AG08396 (cell line): ENCODE measurements at places on chromosomes 7 and 10.

DNA sequence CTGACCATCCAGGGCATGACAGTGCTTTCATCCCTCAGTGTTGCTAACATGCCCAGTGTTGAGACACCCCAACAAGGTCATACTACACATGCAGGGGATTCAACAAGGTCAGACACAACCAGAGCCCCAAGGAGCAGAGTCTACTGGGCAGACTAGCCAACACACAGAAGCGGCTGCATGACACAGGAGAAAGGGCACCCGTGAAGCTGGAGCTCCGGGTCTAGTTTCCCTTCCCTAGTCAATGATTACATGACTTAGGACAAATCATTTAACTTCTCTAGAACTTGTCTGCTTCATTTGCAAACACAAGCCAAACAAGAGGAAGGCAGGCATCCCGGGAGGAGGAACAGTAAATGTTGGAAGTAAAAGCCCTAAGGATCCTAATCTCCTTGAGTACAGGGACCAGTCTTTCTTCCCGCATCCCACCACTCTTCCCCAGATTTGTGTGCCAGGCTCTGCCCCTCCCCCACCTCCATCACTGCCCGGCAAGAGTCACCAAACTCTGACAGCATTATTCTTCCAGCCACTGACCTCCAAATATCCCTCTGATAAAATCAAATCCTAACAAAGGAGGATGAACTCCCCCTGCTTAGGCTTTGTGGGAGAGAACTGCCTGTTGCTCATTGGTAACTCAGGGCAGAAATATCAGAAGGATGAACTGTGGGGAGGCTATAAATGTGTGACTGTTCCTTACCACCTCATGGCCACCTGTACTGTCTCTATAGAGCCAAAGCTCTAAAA is 104.3 kb downstream of the KCNMA1 start:
- DNase-seq = no peak

DNA sequence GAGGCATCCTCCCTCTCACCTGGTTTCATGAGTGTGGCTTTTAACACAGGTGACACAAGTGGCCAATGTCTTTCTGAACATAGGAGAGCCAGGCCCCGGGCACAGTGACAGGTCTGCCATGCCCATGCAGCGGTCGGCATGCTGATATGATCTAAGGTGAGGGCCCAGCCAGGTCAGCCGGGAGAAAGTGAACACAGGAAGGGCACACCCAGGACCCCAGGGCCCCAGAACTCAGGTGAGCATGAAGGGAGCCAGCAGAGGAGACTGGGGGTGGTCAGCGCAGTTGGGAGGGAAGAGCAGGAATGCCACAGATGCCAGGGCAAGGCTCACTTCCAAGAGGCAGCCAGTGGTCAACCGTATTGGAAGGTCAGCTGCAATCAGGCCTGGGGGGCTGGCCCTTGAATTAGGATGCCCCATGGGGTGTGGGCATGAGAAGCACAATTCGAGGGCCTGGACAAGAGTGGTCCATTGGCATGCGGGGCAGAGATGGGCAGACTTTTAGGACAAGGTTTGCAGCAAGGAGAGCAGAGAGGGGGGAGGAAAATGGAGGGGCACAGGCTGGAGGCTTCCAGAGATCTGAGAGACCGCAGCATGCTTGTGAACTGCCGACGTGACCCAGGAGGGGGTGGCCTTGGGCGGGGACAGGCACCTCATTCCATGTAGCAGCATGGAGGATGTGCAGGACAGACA is 3.9 kb upstream of the INPP5A start:
- no peak for DNase-seq

GRCh38 chr10:119522747-119523426 is 19.6 kb downstream of the RGS10 start:
- DNase-seq = no peak

DNA sequence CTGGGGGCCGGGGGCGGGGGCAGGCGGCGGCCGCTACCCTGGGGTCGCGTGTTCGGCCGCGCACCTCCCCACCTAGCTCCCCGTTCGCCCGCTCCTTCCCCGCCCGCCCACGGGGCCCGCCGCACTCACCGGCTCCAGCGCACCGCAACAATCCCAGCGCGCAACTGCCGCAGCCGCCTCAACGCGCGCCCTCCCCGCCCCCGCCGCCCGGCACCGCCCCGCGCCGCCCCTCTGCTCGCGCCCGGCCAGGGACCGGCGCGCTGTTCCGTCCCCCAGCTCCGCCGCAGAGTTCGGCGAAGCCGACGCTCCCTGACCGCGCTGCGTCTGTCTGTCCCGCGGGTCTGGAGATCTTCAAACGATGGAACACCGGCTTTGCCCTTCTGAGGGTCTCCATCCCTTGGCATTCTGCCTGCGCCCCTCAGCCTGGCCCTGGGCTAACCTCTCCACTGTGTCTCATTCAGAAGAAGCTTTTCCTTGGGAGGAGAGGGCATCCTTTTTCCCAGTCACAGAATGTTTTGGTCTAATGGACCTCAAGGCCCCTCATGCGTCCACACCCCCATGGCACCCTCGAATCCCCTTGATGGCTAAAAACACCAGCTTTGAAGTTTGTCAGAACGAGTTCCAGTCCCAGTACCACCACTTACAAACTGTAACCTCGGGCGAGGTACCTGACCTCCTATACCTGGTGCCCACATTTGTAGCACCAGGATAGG is at the start of gene NT5C2:
NT5C2 (minus strand) TSS at position 166 of the 713 bp plus-strand sequence. CDS start 18,314 bp downstream, outside the sequence.
- DNase-seq = peak; percentile 90

DNA sequence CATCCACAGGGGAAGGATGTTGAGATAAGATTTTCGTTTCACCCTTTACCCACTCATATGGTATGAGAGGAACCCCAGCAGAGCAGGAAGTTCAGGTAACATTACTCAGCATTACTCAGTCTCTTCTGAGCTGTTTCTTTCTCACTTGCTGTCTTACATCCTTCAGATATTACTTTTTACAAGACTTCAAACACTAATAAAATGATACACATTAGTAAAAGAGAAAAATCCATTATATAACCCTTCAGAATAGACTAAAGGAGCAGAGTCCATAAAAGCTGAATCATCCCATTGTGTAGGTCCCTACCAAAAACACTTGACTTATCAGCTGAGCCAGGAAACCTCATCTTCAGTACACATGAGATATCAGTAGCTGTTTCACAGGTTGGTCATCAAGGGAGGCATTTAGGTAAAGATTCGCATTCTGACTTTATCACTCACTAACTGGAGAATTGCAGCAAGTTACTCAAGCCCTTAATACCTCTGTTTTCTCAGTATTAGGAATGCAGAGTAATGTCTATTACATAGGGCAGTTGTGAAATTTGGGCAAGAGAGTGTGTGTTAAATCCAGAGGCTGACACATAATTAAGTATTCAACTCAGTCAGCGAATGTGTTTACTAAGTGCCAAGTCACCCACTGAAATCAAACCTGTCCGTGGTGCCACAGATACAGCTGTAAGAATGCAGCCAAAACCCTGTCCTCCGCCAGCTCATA is 44.7 kb downstream of the KLF6 start:
- DNase-seq = no peak

GRCh38 chr10:71436268-71437125 is 39.8 kb downstream of the CDH23 start:
- no peak for DNase-seq

- DNase-seq = no peak
Measured at GRCh38 chr7:132410861-132411541, 165.3 kb downstream of the PLXNA4 start.

GRCh38 chr10:88270871-88271713 is 312.0 kb downstream of the RNLS start:
- DNase-seq = peak; percentile 45

- DNase-seq = no peak
Measured at GRCh38 chr10:99304862-99305229, 24.3 kb upstream of the CNNM1 start.

GRCh38 chr7:30815951-30816644 is 44.9 kb downstream of the MINDY4 start:
- no peak for DNase-seq

- DNase-seq = peak; percentile 85
Measured at GRCh38 chr10:74589226-74589673, 237.2 kb upstream of the KAT6B start.

DNA sequence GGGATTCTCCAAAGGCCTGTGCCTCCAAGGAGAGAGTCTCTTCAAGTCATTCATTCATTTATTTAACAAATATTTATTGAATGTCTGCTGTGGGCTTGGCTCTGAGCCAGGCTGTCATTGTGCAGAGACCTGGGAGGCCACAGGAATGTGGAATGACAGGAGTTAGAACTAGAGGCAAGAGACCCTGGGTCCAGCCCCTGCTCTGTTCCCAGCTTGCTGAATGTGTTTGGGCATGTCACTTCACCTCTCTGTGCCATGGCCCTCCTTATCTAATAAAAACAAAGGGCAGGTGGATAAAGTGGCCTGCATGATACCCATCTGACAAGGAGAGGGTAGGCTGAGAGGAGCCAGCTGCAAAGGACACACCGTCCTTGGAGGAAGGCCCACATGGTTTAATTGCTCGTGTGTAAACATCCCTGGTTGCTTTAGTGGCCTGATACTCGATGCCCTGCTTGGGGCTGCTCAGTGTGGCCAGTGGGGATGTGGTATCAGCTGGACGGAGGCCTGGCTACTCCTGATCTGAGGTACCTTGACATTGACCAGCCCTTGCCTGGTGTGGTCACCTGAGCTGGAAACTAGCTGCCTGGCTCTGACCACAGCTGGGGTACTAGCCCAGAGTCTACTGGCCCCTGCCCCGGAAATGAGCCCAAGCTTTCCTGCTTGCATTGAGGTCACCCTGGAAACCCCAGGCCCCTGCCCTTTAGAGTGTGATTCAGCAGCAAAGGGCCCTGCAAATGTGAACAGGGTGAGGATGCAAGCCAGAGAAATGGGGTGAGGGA is 116.2 kb downstream of the CDH23 start:
- DNase-seq = no peak

DNA sequence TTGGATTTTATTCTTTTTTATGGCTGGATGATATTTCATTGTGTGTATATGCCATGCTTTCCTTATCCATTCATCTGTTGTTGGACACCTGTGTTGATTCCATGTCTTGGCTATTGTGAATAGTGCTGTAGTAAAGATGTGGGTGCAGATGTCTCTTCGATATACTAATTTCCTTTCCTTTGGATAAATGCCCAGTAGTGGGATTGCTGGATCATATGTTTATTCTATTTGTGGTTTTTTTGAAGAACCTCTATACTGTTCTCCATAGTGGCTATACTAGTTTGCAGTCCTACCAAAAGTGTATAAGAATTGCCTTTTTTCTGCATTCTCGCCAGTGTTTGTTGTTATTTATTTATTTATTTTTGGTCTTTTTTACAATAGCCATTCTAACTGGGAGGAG is 159.8 kb downstream of the WNT2 start:
- DNase-seq = no peak

GRCh38 chr7:151923097-151923876 is 33.0 kb upstream of the GALNTL5 start:
- DNase-seq = no peak

DNA sequence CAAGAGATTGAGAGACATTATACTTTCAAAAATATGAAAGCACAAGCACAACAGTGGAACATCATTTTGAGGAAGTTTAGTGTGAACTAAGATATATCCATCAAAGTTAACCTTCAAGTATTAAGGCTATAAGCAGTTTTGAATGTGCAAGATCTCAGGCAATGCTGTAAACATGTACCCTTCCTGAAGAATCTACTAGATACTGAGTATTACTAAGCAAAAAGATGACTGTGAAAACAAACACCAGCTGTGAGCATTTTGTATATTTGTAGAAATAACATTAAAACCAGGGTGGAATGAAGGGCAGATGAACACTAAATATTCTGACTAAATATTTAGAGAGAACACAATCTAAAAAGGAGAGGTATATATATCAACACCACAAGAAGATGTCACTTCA is 41.3 kb upstream of the ADRA2A start:
- no peak for DNase-seq

DNA sequence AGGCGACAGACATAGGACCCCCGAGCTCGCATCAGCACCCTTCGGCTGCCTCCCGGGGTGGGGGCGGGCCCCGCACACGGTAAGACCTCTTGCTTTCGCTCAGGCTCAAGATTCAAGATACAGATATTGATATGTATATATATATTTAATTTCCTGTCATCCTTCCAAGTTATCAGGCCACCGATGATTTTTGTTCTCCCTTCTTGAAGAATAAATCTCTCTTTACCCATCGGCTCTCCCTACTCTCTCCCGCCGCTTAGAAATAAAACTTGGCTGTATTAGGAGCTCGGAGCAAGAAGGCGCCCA is 603 bp downstream of the ADRA2A start:
- DNase-seq = peak; percentile 22

GRCh38 chr7:128073671-128074310 is 42.6 kb upstream of the LRRC4 start:
- DNase-seq = no peak
